ENCODE measurements at places on chromosomes 6 and 20.

DNA sequence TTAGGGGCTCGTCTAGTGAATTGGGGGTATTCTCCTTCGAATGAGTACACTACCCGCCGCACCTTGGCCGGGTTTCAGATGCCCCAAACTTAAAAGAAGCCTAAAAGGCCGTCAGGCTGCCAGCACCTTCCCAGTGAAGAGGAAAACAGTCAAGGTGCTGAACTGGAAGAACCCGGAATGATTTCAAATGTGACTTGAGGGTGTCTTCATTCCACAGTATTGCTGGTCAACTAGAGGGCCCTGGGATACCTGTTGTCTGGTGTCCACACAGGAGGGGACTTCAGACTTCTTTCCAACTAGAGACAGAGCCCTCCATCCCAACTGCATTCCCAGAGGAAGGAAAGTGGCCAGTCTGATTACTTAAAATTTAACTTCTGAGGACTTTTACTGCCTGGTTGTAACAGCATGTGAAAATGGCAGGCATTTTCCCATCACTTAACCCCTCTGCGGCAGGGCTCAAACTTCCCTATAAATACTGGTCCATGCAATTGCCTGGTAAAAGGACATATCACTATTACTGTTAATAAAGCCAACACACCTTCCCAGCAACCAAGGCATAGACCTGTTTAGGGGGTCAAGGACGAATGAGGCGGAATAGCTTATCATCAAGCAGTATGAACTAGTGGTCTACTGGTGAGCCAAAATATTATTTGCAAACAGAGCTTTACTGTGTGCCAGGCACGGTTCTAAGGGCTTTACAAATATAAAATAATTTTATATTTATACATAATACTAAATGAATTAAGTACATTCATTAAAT is 651 bp upstream of the SAMHD1 start:
- DNase-seq, result no peak

DNA sequence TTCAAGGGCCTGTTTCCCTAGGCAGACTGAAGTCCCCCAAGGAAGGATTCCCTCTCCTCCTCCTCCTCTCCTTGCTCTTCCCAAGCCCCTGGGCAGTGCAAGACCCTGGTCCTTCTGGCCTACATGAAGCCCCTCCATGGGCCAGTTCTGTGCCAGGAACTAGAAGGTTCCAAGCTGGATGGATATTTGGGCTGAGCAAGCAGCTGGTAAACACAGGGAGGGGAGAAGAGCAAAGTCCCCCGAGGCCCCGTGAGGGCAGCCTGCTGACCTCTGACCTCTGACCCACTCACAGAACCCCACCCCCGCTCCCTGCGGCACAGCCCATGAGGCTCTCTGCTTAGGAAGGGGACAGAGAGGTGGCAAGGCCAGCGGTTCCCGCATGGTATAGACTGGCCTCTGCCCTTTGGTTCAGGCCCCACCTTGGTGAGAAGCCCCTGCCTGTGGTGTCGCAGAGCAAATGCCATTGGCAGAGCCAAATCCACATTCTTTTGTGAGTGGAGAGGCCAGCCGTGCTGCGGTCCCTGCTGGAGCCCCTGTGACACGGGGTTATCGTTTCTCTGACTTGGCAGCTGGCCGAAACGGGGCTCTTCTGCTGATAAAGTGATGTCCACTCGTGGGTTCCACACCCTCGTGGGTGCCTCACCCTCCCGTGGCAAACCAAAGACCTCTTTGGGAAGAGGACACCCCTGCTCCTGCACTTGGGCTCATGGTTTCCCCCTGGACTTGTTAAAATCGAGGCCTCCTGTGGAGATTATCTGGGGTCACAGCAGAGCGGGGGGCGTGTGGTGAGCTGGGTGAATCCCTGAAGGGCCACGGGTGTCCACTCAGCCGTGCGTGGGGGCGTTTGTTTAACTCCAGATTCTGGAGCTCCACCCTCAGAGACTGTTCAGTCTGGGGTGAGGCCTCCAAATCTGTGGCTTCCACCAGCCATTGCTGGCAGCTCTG is 2.1 kb upstream of the CHRNA4 start:
- DNase-seq, result no peak

GRCh38 chr6:9766240-9766915 is 648.5 kb downstream of the TFAP2A start:
- DNase-seq, result peak; percentile 94

DNA sequence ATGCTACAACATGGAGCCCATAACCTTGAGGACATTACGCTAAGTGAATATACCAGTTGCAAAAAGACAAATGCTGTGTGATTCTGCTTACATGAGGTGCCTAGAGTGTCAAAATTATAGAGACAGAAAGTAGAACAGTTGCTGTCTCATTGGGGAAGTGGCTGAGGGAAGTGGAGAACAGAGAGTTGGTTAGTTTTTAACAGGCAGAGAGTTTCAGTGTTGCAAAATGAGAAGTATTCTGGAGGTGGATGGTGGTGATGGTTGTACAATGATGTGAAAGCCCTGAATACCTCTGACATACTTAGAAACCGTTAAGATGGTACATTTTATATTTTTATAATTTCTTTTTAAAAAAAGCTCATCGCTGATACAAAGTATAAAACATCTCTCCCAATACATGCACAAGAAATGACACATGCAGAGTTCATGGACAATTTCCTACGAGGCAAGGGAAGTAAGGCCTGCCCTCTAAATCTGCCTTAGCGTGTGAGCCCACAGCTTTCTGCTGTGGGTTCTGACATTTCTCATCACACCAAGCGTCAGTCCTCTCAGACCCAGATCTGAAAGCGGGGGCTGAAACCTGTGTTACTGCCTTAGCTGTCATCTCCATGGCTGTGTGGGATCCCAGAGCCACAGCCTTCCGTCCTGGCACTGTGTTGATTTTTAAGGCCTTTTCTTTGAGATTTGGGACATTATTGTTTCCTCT is 126.0 kb downstream of the RNASET2 start:
- no peak for DNase-seq

- DNase-seq, result no peak
Observed at GRCh38 chr6:24284006-24284405, 73.9 kb downstream of the DCDC2 start.

DNA sequence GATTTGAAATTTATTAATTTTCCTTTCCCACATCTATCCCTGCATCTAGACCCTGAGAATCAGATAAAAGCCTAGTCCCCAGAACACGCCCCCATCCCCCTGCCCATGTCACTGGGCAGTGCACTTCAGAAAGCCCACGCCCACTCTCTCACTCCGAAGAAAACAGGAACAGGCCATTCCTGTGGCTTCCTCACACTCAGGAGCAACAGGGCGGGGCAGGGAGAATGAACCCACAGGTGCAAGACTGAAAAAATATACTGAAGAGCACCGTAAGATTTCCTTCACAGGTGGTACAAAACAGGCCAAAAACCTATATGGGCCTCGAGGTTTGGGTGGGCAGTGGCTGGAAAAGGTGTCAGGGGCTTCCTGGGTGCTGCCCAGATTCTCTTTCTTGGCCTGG is 3.4 kb downstream of the OXT start:
- DNase-seq, result no peak

DNA sequence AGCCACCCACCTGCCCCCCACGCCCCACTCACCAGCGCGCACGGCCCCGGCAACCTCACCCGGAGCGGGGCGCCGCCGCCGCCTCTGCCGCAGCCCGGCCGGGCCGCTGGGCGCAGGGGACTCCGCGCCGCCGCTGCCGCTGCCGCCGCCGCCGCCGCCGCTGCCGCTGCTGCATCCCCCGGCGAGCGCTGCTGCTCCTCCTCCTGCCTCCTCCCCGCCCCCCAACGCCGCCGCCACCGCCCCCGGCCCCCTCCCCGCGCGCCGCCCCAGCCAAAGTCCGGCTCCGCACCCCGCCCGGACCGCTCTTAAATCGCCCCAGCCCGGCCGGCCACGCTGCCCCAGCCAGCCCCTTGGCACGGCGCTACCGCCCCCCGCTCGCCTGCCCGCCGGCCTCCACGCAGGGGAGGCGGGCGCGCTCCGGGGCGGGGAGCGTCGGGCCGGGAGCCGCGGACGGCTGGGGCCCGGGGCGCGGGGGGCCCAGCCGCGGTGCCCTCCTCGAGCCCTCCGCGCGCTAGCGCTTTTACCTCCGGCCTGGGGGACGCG is at the start of gene SULF2:
Gene SULF2, minus strand, starts transcription at position 171 of the 543 bp plus-strand sequence. CDS start 28,118 bp downstream, outside the sequence.
- DNase-seq, result no peak

GRCh38 chr20:32193996-32194395 is 13.5 kb downstream of the PLAGL2 start:
- no peak for DNase-seq

- DNase-seq, result no peak
Observed at GRCh38 chr6:75244063-75244584, 523 bp upstream of the COX7A2 start.

DNA sequence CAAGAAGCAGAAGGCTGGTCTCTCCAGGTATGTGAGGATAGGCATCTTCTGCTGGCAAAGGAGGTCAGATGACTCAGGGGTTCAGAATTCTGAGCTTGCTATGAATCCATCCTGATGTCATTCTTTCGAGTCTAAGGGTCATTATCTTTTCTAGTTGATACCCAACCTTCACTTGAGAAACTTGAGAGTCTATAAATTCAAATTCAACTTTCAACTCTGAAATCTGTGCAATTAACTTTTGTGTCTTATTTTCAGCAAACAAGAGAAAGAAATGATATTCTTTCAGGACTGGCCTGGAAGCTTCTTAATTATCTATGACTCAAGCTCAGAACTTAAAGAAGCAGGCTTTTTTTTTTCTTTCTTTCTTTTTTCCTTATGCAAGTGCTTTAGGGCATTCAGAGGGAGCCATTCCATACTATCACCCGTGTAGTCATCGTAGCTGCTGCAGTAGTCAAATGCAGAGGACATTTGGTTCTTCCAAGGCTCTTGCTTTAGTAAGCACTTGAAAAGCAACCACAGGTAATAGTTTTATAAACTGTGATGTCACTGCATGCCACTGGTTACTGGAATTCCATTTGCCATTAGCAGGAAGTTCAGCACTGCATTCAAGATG is 93.0 kb downstream of the ADTRP start:
- DNase-seq, result peak; percentile 86

Measured in HT1080 (cell line).